Cardiac muscle cell (in vitro differentiated cells and primary cell): ENCODE measurements at places on chromosomes 5 and 9. TPM values are rescaled to one million over a fixed set of nuclear protein-coding genes. Genes with fewer than 3 reads are reported as not detected.

DNA sequence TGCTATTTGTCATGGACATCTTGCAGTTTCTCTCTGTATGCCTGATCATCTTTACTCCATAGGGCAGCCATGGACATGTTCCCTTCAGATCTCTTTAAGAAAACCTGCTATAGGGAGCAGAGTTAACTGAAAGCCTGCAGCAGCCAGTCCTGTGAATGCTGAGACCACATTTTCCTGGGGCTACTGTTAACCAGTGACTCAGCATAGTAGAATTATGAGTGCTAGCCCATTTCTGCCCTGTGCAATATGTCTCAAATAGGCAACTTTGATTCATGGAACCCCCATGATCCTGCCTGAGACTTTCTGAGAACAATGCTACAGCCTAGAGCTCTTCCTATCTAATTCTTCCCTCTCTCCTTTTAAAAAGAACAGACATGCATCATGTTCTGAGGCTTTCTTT lies 624.2 kb downstream of the CHSY3 start:
- DNase-seq: no peak

GRCh38 chr5:76495870-76496269 lies 92.8 kb downstream of the IQGAP2 start:
- no peak for DNase-seq

DNA sequence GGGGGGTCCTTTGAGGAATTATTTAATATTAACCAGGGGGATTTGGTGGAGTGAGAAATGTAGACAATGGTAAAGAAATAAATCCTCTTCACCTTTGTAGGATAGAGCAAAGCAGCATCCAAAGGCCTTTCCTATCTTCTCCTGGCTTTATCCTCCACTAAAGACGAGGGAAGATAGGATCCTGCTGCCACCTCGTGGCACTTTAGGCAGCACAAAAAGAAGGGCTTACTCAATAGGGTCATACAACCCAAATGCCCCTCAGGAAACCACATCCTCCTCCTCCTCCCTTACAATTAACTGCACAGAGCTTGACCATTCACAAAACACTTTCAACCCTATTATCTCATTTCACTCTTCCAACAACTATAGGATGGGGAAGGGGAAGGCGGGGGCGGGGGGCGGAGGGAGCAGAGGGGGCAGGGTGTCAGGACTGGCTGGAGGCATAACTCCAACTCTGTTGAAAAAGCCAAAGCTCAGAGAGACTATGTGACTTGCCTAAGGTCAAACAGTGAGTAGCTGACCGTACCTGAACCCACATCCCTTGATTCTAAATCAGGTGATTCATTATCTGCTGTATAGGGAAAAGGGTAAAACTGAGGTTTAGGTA lies 45.4 kb upstream of the MYOT start:
- peak; percentile 78 for DNase-seq

GRCh38 chr9:125977223-125977622 lies 230.1 kb downstream of the PBX3 start:
- DNase-seq: no peak

DNA sequence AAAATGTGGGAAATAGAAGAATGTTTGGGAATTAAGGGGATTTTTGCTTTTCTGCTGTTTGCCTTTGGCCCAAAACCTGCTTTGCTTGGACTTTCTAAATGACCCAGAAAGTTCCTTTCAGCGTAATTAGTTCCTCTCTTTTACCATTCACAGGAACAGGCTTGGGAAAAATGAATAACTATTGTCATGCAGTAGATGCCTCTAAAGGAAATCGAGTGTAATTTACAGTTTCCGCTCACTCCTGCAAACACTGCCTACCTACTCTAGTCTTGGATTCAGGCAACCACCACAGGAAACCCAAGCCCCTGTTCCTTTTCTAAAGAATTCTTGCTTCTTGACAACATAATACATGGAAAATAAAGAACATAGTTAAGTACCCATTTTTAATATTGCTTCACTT lies 25.0 kb downstream of the TTC23L start:
- no peak for DNase-seq

- DNase-seq: no peak
Measured at GRCh38 chr5:75648712-75649111, 37.5 kb downstream of the ANKDD1B start.

DNA sequence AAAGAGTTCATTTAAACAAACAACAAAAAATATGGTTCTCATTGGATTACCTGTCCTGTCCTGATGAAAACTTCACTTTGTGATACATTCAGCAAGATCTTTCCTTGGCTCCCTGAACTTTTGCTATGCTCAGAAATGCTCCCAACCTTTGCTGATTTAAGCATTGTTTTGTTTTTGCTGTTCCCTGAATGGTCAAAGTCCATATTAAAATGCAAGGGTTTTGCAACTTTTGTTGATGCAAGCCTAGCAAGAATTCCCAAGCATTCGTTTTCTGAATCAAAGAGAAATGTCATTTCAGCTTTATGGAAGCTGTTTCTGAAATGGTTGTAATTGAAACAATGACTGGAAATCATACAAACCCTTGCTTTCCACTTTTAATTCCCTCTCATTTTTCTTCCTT lies 3.1 kb upstream of the SFXN1 start:
- no peak for DNase-seq

DNA sequence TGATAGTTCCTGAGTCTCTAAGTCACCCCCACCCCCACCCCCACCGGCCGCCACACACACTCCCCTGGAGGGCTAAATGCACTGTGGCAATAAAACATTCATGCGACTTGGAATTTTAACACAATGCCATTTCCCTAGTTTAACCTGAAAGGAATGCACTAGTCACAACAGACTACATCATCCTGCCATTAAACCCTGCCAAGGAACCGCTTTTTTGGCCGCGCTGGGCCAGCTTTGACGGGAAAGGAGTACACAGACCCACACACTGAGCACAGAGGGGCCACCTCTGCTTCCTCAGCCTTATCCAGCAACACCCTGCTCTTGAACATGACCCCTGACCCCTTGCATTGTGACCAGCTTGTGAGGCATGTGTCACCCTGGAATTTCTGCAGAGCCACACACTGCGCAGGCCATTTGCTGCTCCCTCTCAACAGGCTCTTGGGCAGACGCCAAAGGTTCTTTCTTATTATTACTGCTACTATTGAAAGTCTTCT lies 165.3 kb downstream of the BNC2 start:
- peak; percentile 93 for DNase-seq

DNA sequence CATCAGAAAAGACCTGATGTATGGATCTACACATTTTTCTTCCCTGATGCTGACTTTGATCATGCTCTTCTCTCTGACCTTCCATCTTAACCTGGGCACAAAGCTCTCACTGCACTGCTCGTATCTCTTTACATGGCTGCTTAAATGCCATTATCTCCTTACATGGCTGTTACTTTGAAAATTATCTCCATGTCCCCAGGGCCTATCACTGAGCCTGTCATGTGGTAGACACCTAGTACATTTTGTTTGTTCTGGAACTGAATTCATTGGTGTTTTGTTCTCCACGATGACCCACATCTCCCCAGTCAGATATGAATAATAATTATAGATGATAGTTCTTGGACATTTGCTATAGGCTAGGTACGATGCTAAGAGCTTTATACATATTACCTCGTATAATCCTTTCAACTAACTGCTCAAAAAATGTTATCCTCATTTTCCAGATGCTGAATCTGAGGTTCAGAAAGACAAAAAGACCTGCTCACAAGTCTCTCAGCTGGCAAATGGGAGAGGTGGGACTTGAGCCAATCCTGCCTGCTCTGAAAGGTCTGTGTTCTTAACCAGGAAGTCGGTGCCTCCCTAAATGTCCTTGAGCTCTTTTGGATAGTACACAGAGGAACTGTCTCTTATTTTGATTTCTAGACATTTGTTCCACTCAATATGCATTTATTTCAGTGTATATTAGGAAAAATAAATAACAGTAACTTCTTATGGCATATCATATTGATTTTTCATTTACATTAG lies 9.8 kb upstream of the CPEB4 start:
- DNase-seq: peak; percentile 33

DNA sequence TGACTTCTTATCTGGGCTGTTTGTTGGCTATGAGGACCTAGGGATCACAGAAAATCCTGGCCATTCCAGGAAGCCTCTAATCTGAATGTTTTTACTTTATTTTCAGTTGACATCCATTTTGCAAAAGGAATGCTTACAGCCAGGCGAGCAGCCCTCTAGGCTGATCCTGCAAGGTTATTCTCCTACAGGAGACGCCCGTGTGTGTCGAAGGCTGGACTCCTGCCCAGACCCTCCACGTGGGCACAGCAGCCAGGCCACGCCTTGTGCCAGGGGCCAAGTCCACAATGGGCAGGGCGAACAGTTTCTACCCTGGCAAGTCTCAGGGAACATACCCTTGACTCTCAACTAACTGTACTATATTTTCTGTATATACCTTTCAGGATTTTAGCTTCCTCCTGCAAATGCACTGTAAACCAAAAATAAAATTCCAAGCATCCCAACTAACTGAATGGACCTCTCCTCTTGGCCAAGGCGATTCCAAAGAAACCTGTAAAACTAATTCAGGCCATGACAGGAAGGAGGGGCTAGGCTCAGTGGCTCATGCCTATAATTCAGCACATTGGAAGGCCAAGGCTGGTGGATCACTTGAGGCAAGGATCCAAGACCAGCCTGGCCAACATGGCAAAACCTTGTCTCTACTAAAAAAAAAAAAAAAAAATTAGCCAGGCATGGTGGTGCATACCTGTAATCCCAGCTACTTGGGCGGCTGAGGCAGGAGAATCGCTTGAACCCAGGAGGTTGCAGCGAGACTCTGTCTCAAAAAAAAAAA lies 5.7 kb downstream of the CMBL start:
- DNase-seq: no peak

GRCh38 chr5:78475370-78475769 lies 115.0 kb downstream of the SCAMP1 start:
- DNase-seq: no peak

DNA sequence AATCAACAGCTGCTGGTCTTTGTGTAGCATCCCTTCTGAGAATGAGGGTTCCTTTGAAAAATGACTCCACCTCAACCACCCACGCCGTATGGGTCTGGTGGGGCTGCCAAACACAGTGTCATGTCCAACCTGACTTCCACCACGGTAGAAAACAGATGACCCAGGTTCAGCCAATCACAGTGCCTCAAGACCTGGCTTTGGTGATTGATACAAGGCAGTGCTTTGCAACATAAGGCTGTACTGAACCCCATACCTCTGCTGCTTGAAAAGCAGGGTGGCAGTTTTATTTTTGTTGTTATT lies 11.5 kb upstream of the TGFBR1 start:
- no peak for DNase-seq

DNA sequence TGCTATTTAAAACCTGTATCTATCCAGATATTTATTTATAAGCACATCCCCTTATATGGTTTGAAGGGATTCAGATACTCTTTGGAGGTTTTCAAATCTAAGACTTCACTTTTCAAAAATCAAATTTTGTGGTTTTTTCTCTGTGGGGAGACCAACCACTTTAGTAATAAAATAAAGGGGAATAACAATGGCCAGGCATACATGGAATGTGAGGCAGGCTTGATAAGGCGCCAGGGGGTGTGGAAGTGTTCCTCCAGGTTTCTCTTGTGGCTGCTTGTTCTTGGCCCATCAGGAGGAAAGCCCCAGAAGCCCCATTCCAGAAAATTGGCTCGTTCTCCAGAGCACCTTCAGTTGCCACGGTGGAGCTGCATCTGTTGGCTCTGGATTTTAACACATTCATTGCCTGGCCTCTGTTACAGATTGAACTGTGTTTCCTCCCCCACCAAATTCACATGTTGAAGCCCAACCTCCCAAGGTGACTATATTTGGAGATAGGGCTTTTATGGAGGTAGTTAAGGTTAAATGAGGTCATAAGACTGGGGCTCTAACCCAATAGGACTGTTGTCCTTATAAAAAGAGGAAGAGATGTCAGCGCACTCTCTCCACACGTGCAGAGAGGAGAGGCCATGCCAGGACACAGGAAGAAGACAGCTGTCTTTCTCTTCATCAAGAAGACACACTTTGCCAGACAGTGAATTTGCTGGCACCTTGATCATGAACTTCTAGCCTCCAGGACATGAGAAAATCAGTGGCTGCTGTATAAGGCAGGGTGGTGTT lies 195.9 kb downstream of the TMEM38B start:
- DNase-seq: peak; percentile 3

- DNase-seq: peak; percentile 57
Measured at GRCh38 chr9:137221506-137222111, 431 bp downstream of the RNF208 start.

GRCh38 chr9:16153221-16153620 lies 600.4 kb downstream of the CCDC171 start:
- DNase-seq: no peak

- DNase-seq: no peak
Measured at GRCh38 chr5:38789134-38789533, 56.7 kb upstream of the OSMR start.

DNA sequence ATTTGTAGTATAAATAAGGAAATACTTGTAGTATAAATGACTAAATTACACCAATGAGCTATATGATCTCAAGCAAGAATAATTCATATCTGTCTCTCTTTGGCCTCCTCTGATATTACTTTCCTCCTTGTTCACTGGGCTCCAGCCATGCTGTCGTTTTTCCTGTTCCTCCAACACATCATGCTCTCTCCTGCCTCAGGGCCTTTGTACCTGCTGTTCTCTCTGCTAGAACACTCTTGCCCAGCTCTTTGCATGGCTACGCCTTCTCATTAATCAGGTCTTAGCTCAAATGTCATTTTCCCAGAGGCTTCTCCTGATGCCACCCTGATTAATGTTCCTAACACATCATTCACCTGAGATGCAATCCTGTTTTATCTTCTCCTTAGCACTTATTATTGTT lies 2.5 kb upstream of the ZNF346 start:
- DNase-seq: no peak

DNA sequence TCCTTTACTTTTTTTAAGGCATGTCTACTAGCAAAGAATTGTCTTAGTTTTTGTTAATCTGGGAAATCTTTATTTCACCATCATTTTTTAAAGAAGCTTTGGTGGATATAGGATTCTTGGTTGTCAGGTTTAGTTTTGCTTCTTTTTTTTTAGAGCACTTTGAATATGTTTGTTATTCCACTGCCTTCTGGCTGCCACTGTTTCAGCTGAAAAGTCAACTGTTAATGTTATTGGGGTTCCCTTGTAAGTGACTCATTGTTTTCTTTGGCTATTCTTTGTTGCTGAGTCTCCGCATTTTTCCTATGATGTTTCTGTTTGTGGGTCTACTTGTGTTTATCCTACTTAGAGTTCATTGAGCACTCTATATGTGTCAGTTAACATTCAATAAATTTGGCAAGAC lies 44.4 kb downstream of the PHAX start:
- no peak for DNase-seq

- peak; percentile 43 for DNase-seq
Measured at GRCh38 chr5:15737871-15738664, 238.1 kb downstream of the FBXL7 start.

GRCh38 chr5:62214701-62215100 lies 91.3 kb upstream of the KIF2A start:
- DNase-seq: no peak

GRCh38 chr5:110063640-110064602 lies 374.2 kb downstream of the MAN2A1 start:
- DNase-seq: no peak

The FOXD4L3 gene
- total RNA-seq: 0.21 TPM in 1 of 2 replicates, not detected in the other

The TLX3 gene
- not detected in 2 replicates for total RNA-seq

The DRD1 gene
- total RNA-seq: 1.3 and 3.1 TPM in 2 replicates

The SLC2A8 gene
- total RNA-seq: 45.1 and 45.3 TPM in 2 replicates

The GABRA1 gene
- total RNA-seq: not detected in 2 replicates

The HMGCS1 gene
- total RNA-seq: 84.1 and 202 TPM in 2 replicates

The LRRC19 gene
- not detected in 2 replicates for total RNA-seq

The KIF20A gene
- 8.6 and 106 TPM in 2 replicates for total RNA-seq

The IFNA13 gene
- not detected in 2 replicates for total RNA-seq

The ZNF346 gene
- total RNA-seq: 26.6 and 32.5 TPM in 2 replicates

The SAXO1 gene
- 0.06 and 0.95 TPM in 2 replicates for total RNA-seq

The GLDC gene
- 0.98 and 3.3 TPM in 2 replicates for total RNA-seq

The FCHO2 gene
- total RNA-seq: 6.6 and 7.5 TPM in 2 replicates
